ENCODE measurements at places on chromosomes 6 and 20. TPM values are rescaled to one million over a fixed set of nuclear protein-coding genes. Genes with fewer than 3 reads are reported as not detected.

Gene GINS1
- 33.5 TPM for total RNA-seq

Gene HTR1E
- not detected for total RNA-seq

Gene SRSF12
- 1.2 TPM for total RNA-seq

Gene PTGIS
- 0.02 TPM for total RNA-seq

Gene MUC21
- 0.03 TPM for total RNA-seq

Gene OR12D3
- not detected for total RNA-seq

Gene RAET1G
- 8.5 TPM for total RNA-seq

Gene FERMT1
- 16.5 TPM for total RNA-seq

Gene SLC22A7
- not detected for total RNA-seq

Gene SMPDL3A
- total RNA-seq: 3.6 TPM

Gene FHL5
- not detected for total RNA-seq

Gene TP53TG5
- not detected for total RNA-seq

Gene LY6G5B
- 2.7 TPM for total RNA-seq

Gene RGS17
- 5.8 TPM for total RNA-seq

Gene MAP1LC3A
- 31.2 TPM for total RNA-seq

Gene GLP1R
- total RNA-seq: not detected

All from A549 treated with AZD2906 at 1 μM for 4 hours (cell line).